ENCODE measurements at places on chromosomes 3 and 15.

DNA sequence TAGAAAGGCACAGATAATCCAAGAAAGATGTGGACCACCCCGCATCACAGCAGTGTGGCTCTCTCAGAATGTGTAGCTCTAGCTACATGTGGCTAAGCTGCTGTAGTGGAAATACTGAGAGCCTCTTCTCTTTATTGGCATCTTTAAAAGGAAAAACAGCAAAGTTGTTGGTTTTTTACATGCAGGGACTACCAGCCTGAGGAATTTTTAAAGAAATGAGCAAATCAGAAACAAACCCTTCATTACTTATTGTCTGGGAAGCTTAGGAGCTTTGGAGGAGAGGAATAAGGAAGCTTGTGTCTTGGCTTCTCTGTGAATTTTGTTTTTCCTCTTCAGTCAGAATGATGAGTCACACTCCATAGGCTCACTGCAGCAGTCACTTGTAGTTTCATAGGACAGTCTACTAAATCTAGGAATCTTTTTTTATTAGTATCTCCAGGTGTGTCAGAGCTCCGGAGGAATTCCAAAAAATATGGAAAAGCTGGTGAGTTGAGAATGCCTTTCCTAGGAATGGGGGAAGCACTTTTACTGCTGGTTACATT lies 27.5 kb downstream of the POLG start:
- DNase-seq, result no peak

DNA sequence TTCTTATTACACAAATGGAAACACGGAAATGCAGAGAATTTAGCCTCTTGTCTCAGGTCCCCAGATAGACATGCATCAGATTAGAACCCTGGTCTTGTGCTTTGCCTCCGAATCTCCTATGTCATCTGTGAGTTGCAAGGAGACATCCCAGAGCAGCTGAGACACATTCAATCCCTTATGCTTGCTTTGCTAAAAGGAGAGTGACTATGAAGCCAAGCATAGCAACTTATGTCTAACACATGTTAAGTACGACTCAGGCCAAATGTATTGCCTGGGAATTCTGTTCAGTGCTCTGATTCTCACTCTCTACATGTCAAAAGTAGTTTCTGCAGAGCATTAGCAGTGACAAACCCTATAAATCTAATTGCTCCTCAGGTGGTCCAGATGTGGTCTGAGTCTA lies 30.6 kb upstream of the LRRC3B start:
- DNase-seq, result no peak

GRCh38 chr3:60742606-60743145 lies 508.6 kb downstream of the FHIT start:
- DNase-seq, result no peak

DNA sequence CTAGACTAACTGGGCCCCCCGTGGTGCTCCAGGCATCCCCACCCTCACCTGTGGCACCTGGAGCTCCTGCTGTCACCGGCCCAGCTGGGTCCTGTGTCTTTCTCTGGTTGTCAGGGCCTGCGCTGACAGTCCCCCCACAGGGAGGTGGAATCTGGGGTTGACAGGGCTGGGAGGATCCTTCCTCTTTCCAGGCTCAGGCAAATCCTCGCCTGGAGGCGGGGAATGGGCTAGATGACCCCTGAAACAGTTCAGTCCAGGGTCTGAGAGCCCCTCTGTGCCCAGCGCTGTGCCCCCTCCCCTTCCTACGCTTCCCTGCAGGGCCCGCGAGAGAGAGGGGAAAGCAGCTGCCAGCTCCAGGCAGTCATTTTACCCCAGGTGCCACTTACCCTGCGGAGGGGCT lies 50.1 kb upstream of the MCF2L2 start:
- DNase-seq, result no peak

DNA sequence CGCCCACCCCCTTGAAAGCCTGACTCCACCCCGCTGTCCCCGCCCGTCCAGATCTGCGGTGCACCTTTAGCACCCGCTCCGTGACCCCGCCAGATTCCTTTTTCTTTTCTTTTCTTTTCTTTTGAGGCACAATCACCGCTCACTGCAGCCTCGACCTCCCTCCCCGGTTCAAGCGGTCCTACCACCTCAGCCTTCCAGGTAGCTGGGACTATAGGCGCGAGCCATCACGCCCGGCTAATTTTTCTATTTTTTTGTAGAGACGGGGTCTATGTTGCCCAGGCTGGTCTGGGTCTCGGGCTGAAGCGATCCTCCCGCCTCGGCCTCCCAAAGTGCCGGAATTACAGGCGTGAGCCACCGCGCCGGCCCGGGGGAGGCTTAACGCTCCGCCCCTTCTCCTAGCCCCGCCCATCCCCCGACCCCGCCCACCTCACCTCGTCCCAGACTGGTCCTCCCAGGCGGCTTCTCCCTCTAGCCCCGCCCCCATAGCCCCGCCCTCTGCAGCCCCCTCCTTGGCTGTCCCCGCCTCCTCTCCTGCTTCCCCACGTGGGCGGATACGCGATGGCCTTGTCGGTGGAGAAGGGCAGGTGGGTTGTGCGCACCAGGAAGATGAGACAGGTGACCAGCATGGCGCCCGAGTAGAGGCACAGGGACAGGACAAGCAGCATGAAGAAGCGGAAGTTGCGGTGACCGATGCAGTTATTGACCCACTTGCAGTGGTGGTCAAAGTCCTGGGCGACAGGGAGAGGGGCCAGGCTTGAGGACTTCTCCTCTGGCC lies 3.2 kb downstream of the ZDHHC19 start:
- DNase-seq, result peak; percentile 59

- DNase-seq, result no peak
These were observed 6.8 kb upstream of the MFSD1 start for GRCh38 chr3:158794936-158795518.

Data from activated CD4-positive, alpha-beta T cell treated with anti-CD3 and anti-CD28 coated beads for 24 hours (primary cell).